ENCODE measurements at places on chromosomes 16 and 17. TPM values are rescaled to one million over a fixed set of nuclear protein-coding genes. Genes with fewer than 3 reads are reported as not detected.

EPN3 gene
- polyA plus RNA-seq: 16.2 TPM

RBFOX1 gene
- polyA plus RNA-seq: 3.9 TPM

DRC7 gene
- 3.9 TPM for polyA plus RNA-seq

DDX5 gene
- polyA plus RNA-seq: 771 TPM

MEIOC gene
- 3.3 TPM for polyA plus RNA-seq

DNA sequence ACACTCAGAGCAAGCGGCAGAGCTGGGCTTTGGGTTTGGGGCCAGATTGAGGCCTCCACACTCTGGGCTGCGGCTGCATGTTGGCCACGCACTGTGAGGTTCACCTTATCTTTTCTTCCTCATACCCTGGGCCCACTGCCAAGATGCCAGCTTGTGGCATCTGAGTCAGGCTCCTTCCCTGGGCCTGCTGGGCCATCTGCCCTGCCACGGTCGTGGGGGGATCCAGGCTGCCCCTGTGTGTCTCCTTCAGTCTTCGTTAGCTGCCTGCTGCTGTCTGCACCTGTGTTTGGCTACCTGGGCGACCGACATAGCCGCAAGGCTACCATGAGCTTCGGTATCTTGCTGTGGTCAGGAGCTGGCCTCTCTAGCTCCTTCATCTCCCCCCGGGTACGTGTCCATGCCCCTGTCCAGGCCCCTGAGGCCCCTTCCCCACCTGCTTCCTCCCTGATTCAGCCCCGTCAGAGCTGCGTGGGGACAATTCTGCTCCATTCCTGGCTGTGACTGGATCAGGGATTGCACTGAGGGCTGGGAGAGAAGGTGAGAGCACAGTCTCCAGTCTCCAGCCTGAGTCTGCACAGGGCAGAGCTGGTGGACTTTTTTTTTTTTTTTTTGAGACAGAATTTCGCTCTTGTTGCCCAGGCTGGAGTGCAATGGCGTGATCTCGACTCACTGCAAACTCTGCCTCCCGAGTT is 11.2 kb downstream of the SPNS3 start:
- no peak for DNase-seq

DNA sequence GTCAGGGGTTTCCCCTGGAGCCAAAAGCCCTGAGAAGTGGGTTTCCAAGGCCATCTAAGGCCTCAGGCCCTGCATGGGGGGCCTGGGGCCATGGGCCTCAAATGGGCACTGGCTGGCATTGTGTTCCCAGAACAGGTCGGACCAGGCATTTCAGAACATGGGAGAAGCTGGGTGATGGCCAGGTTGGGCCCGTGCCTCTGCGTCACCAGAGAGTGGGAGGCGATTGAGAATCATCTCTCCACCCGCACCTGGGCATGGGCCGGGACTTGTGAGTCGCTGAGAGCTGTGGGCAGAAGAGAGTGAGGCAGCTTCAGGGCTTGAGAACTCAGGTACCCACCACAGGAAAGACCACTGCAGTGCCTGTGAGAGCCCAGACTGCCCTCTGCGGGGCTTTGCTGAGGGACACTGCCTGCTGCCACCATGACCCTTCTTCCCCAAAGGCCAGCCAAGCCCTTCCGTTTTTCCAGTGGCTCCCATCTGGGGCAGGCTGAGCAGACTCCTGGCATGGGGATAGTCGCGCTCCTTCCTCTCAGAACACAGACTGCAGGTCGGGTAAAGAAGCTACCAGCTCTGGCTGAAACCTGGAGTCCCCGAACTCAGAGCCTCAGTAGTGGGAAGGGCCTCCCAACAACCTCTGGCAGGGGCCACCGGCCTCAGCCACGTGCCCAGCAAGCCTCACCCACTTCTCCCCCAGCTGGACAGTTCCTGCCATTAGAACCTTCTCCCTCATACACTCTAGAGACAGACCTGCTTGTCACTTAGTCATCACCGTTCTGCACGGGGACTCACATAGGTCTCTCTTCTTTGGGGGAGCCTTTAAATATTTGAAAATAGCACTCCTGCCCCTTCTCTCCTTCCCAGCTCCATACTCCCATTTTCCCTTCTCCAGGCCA is 1.6 kb downstream of the RAB11FIP4 start:
- no peak for DNase-seq

- DNase-seq: no peak
These were observed 19.6 kb downstream of the BEAN1 start for GRCh38 chr16:66446737-66447136.

GRCh38 chr16:57754354-57755060 is 18.9 kb downstream of the KATNB1 start:
- DNase-seq: no peak

All from renal pelvis (tissue), 12 donors.